ENCODE measurements at places on chromosomes 12 and 14.

- no peak for DNase-seq
Observed at GRCh38 chr12:10562306-10562933, 51.0 kb downstream of the MAGOHB start.

GRCh38 chr14:77031759-77032490 is 3.4 kb upstream of the IRF2BPL start:
- no peak for DNase-seq

GRCh38 chr12:104328790-104329189 is 25.3 kb downstream of the EID3 start:
- no peak for DNase-seq

- DNase-seq, result no peak
Observed at GRCh38 chr14:33045760-33046159, 107.1 kb downstream of the NPAS3 start.

DNA sequence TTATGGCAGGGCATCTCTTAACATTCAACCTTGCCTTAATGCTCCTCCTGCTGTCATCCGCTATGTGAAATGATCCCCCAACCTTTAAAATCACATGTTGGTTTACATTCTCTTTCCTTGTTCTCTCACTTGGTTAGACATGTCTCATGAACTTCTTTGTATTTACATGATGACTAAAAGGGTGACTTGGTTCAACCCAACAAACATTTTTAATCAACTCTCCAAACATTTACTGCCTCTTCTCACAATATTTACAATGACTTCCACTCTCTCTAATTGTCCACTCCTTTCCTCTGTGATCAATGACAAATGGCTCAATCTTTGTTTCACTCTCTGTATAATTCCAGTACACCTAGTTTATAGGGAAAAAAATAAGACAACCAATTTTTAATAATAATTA is 506.1 kb downstream of the NELL2 start:
- DNase-seq, result no peak

DNA sequence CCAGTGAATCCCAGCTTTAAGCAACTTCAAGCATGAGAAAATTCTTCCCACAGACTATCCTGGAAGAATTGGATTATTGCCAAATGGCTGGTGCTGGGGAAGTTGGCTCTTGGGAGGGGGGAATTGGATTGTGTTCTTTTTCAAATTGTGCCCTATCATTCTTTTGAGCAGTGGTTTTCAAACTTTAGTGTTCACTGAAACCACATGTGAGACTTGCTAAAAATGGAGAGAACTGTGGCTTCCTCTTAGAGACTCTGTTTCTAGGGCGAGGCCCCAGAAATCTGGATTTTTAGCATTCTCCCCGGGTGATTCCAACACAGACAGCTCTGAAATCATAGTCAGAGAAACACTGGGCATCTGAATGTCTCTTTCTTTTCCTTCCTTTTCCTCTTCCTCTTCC is 14.3 kb upstream of the OTUB2 start:
- no peak for DNase-seq

GRCh38 chr14:27079716-27080115 is 481.9 kb upstream of the NOVA1 start:
- no peak for DNase-seq

- no peak for DNase-seq
Observed at GRCh38 chr12:57490126-57490525, 2.3 kb downstream of the MARS1 start.

DNA sequence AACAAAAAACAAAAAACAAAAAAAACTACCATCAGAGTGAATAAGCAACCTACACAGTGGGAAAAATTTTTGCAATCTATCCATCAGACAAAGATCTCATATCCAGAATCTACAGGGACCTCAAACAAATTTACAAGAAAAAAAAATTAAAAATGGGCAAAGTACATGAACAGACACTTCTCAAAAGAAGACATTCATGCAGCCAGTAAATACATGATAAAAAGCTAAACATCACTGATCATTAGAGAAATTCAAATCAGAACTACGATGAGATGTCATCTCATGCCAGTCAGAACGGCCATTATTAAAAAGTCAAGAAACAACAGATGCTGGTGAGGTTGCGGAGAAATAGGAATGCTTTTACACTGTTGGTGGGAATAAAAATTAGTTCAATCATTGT is 466.5 kb upstream of the ATXN7L3B start:
- DNase-seq, result no peak

GRCh38 chr12:76241371-76241770 is 106.8 kb downstream of the BBS10 start:
- no peak for DNase-seq

DNA sequence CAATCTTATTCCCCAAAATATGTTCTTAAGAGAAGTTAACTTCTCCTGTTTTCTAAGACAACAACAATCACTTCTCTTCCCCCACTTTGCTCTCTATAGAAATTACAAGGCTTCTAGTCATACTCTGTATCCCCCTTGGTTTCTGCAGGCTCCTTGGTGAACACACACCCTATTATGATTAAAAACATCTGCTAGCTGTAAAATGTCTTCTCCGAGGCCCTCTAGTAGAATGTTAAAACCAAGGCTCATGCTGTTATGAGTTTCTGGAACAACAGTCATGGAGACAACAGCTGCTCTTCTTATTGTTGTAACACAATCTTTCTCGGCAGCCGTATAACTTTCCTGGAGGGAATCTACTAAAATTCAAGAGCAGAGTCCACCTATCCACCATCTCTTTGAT is 397.5 kb upstream of the CCDC196 start:
- DNase-seq, result no peak

- DNase-seq, result no peak
Observed at GRCh38 chr14:39217214-39217879, 16.4 kb upstream of the MIA2 start.

DNA sequence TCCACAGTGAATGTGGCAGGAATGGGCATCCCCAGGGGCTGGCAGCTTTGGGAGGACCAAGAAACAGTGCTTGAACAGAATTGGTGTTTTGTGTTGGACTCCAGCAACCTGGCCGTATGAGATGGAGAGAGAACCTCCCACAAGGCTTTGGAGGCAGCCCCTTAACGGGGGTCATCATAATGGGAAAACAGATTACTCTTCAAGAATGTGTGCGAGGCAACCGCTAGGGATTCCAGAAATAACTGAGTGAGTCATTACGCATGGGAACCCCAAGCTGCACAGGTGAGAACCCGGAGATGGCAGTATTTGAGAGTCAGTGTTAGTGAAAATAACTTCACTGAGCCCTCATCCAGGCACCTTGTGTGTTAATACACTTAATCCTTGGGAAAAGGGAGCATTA is 567.8 kb upstream of the TBX3 start:
- no peak for DNase-seq

- DNase-seq, result no peak
Observed at GRCh38 chr14:88212691-88213090, 110.4 kb downstream of the KCNK10 start.

- DNase-seq, result no peak
Observed at GRCh38 chr12:1644534-1645438, 15.8 kb downstream of the WNT5B start.

GRCh38 chr12:116633476-116633875 is 74.3 kb downstream of the MAP1LC3B2 start:
- DNase-seq, result no peak

- no peak for DNase-seq
Observed at GRCh38 chr14:68956724-68957123, 22.4 kb downstream of the ACTN1 start.

DNA sequence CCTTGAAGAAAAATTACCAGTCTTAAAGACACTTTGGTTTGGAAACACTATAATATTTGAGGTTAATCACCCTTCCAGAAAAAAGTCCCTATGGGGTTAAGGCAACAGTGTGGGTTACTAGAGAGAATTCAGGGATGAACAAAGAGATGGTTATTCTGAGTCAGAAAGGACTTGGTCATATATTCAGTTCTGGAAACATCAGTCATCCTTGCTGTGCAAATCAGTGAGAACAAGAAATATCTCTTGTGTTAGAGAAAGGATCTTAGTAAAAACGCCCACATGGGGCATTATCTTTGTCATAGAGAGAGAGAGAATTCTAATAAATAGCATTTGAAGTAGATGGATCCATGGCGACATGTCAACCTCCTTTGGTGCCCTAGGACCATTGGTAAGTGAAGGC is 59.4 kb upstream of the E2F7 start:
- DNase-seq, result no peak

- DNase-seq, result no peak
Observed at GRCh38 chr14:87409393-87409792, 583.6 kb downstream of the GALC start.

- DNase-seq, result no peak
Observed at GRCh38 chr12:21296751-21297406, 37.8 kb downstream of the SLCO1A2 start.

DNA sequence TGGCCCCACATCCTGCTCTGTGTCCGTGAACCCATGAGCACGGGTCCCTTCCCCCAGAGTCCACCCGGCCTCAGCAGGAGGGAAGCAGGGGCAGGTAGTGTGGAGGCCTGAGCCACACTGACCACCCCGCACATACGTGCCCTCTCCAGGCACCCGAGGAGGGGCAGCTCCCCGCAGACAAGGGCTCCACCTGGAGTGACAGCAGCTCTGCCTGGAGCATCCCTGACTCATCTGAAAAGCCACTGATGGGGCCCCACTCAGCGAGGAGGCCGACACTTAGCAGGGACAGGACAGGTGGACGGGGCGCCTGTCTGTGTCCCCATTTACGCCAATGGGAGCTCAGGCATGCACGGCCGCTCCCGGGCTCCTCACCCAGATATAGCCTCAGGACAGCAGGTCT is 237.6 kb upstream of the SFSWAP start:
- no peak for DNase-seq

GRCh38 chr12:31118347-31119191 is 44.9 kb downstream of the DDX11 start:
- DNase-seq, result peak; percentile 5

- DNase-seq, result peak; percentile 8
Observed at GRCh38 chr12:7460375-7461259, 16.7 kb upstream of the CD163L1 start.

- DNase-seq, result no peak
Observed at GRCh38 chr14:37251775-37252174, 54.0 kb downstream of the MIPOL1 start.

DNA sequence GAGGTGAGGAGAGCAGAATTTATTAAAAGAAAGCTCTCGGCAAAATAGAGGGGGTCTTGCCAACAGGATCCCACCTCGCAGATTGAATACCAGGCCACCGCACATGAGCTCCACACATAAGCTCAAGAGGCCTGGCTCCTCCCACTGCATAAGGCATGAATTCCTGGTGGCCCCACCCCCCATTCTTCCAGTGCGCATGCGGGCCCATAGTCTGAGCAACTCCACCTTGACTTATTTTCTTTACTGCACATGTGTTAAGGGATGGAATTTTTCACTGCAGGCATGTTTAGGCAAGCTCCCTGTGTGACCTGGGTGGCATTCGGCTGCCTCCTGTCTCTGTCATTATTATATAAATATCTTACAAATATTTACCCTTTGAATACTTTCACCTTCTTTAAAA is 412.5 kb downstream of the RMST start:
- no peak for DNase-seq

- no peak for DNase-seq
Observed at GRCh38 chr12:121397521-121397920, 2.4 kb upstream of the RNF34 start.

GRCh38 chr14:38221077-38221476 is 13.4 kb downstream of the SSTR1 start:
- no peak for DNase-seq

DNA sequence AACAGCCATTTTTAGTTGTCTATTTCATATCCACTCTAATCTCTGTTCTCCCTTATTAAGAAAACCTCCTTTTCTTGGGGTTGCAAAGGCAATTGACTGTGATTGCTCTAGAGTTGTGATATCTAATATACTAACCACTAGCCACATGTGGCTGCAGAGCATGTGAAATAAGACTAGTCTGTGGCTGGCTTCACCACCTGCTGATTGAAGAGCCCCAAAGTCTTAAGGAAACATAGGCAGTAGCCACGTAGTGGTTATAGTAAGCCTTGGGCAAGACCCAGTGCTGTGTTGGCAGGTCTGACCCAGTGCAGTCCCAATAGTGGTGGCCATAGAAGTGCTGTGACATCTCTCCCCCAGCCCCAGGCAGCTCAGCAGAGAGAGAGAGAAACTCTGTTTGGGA is 28.4 kb upstream of the ATP2B1 start:
- no peak for DNase-seq

DNA sequence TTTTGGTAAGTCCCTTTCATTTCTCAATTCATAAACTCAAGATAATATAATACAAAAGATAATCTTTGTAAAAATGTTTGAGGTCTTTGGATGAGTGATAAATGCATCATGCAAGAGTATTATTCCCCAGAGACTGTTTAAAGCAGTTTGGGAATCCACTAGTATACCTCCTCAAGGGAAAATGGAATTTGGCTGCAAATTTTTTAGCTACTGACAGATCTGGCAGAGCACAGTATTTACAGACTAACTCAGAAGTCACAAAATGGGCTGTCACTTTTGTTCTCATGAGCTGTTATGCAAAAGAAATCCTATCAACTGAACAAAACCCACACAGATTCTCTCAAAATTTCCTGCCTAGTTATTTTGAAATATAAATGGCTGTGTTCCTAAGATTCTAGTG is 9.9 kb downstream of the SPIC start:
- no peak for DNase-seq

GRCh38 chr12:3641428-3642018 is 111.4 kb downstream of the CRACR2A start:
- DNase-seq, result no peak

DNA sequence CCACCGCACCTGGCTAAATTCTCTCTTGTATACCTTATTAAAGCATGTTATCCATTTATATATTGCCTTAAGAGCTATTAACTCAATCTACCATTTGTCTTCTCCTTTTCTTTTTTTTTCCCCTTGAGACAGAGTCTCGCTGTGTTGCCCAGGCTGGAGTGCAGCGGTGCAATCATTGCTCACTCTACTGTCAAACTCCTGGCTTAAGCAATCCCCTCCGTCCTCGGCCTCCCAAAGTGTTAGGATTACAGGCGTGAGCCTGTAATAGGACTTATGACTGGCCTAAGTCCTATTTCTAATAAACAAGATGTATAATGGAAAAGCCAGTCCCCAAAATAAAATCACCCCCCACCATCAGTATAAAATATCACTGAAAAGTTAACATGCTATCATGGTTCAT is 14.4 kb downstream of the SNX6 start:
- DNase-seq, result no peak

GRCh38 chr14:23916004-23916403 is 37.6 kb upstream of the DHRS4 start:
- no peak for DNase-seq

DNA sequence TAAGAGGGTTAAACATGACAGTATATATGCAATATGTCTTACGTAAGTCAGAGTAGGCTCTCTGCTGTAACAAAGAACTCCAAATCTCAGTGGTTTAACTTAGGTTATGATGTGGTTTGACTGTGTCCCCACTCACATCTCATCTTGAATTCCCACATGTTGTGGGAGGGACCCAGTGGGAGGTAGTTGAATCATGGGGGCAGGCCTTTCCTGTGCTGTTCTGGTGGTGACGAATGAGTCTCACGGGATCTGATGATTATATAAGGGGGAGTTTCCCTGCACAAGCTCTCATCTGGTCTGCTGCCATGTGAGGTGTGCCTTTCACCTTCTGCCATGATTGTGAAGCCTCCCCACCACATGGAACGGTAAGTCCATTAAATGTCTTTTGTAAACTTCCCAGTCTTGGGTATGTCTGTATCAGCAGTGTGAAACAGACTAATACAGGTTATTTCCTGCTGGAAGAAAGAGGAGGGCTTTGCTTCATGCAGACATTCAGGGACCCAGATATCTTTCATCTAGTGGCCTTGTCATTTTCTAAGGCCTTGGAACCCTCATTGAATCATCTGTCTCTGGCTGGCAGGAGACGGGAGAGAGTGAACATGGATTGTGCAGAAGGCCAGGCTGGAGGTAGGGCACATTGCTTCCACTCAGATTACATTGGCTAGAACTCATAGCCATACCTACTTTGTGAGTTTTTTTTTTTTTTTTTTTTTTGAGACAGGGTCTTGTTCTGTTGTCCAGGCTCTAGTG is 96.1 kb downstream of the CRADD start:
- peak; percentile 28 for DNase-seq

Data from stimulated activated CD8-positive, alpha-beta memory T cell treated with anti-CD3 and anti-CD28 coated beads, Interleukin-15, amount 100 ng/mL, for 48 hours (primary cell).